ENCODE measurements at places on chromosomes 3 and 15.

- DNase-seq: no peak
Measured at GRCh38 chr3:126672741-126673140, 17.8 kb upstream of the TXNRD3 start.

DNA sequence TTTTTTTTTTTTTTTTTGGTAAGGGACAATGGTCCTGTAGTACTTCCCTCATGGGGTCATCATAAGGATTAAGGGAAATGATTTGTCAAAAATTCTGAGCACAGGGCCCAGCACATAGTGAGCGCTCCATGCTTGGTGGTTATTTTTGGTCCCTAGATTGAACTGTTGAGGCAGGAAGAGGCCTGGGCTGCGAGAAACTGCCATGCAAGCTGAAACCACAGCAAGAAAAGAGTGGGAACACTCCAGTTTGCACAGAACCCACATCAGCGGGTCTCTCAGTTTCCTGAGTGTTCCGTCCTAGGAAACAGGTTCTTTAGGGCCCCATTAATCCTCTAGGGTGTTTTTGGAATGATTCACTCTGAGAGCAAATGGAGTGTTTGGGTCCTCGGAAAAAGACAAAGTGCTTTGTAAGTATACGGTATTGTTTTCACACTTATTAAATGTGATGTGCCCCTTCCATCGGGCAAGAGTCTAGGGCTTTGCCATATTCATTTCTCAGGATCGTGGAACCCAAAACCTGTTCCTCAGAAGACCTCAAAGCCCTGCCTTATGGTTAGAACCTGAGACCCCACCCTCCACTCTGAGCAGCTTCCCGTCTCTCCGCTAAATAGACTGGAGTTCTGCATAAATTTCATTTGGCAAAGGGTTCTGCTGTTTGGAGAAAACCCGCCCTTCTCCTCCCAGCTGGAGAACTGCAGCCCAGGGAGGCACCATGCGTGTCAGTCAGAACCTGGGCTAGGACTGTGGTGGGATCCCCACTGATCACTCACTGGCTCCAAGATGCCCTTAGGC, 60.4 kb downstream of the SPSB4 start:
- DNase-seq: no peak

GRCh38 chr3:30873671-30874070, 20.8 kb downstream of the GADL1 start:
- DNase-seq: no peak

DNA sequence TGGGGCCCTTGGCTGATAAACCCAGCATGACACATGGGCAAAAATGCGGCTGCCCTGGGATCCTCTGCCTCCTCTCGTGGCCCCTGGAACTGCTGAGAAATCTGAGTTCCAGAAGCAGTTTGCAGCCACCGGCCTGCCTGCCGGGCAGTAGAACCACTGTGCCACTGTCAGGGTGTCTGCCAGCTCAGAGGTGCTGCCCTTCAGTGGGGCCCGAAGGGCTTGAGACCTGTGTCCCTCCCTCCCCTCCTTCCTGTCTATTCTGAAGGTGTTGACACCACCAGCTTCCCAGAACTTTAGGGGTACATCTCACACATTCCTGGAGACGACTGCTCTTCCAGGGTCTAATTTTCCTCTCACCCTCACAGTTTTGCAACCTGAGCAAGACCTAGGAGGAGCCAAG, 88.2 kb upstream of the POMGNT2 start:
- DNase-seq: no peak
